KG1 (cell line): ENCODE measurements at places on chromosomes 12 and 14.
A peak's percentile ranks its signal among the peaks of the same experiment; 100 is the strongest.

- DNase-seq, result no peak
Measured at GRCh38 chr12:115147916-115148315, 463.9 kb upstream of the TBX3 start.

GRCh38 chr14:96693252-96693820 is 103.8 kb upstream of the VRK1 start:
- DNase-seq, result no peak

DNA sequence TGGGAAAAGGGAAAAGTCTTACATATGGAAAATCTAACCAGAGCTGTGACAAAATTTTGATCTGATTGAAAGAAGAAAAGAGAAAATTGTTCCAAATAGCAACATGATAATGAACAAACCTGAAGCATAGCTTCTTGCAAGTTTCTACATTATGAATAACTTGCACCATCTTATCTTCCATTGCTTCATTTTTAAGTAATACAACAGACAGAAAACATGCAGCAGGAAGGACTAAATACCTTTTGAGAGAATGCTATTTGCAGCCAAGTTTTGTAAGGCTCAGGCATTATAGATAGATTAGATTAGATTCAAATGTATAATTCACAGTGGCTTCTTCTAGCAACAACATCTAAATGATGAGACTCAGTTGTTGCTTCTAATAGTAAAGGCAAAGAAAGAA is 441.4 kb downstream of the AEBP2 start:
- DNase-seq, result no peak

- DNase-seq, result no peak
Measured at GRCh38 chr12:131827961-131828534, at the start of gene MMP17. MMP17 (plus strand) TSS chr12:131828393; CDS start chr12:131828495, 102 bp downstream.

DNA sequence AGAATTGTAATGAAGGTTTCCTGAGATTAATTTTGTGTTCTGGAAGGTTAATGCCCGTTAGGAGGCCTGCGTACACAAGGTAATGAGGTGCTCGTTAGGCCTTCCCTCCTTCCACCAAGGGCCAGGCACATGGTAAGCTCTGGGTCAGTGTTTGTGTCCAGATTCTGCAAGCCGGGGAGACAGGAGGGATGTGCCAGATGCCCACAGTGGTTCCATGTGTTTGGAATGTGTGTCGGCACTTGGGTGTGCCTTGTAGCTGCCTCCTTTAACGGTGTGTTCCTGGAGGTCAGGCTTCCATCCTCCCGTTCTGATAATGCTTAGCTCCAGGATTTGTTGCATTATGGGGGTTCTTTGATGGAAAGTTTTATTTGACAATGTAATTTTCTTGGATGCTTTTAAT is 5.7 kb downstream of the TRAF3 start:
- no peak for DNase-seq

DNA sequence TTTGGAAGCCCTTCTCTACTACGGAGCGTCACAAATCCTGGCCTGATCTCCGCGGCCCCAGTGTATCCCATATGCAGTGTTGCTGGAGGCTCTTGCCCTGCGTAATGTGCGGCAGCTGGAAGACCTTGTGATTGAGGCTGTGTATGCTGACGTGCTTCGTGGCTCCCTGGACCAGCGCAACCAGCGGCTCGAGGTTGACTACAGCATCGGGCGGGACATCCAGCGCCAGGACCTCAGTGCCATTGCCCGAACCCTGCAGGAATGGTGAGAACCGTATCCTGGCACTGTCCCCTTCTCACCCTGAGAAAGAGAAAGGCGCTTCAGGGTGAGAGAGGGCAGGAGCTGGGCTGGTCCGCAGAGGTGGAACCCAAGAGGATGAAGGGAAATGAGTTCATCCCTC is 5.3 kb downstream of the COPS7A start:
- DNase-seq, result no peak

- DNase-seq, result no peak
Measured at GRCh38 chr14:33968722-33969121, 17.8 kb upstream of the EGLN3 start.

- DNase-seq, result no peak
Measured at GRCh38 chr12:50618864-50619609, 114.3 kb downstream of the DIP2B start.

- no peak for DNase-seq
Measured at GRCh38 chr12:101839324-101840283, 8.8 kb upstream of the GNPTAB start.

DNA sequence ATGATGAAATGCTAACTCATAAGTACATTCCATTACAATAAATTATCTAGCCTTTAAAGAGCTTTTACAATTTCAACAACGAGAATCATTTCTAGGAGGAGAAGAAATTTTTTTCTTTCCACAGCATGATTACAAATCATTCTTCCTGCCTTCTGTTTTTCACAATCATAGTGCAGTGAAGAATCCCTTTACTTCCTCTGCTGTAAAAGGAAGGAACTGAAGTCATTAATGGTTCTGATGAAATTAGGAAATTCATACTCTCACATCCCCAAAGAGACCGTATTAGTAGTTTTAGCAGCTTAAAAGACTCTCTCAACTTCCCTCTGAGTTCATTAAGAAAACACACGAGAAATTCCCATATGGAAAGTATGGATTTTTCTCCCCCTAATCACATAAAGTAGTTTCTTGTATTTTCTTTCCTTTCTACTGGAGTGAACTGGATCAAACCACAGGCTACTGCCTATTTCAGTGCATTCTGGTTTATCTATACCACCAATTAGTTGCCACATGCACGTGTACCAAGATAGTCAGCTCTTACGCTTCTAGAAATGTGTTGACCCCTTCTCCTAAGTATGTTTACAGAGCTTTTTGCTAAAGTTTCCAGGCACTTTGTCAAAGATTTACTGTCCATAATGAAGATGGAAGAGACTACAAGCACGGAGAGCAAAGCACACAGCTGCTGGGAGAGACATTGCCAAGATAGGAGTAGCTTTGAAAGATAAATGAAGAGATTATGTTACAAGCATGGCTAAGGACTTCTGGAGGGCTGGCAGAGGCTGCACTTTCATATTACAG is 58.9 kb upstream of the KITLG start:
- no peak for DNase-seq

- DNase-seq, result no peak
Measured at GRCh38 chr12:57765003-57765697, 1.7 kb downstream of the CYP27B1 start.

- no peak for DNase-seq
Measured at GRCh38 chr12:1373901-1374735, 220.3 kb downstream of the FBXL14 start.

DNA sequence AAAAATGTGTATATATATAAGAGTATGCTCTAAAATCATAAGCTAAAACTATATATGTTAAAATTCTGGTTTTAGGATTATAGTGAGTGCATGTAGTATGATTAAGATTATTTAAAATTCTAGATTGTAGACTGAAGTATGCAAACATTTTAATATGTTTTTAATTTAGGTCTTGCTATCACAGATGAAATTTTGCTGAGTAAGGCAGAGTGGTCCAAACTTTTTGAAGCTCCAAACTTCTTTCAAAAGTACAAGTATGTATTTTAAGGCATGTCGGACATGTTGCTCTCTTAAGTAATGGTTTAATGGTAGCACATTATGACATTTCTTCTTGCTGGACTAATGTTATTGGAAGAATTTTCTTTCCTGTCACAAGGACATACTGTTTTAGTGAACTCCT is 34.6 kb downstream of the PAPOLA start:
- no peak for DNase-seq

DNA sequence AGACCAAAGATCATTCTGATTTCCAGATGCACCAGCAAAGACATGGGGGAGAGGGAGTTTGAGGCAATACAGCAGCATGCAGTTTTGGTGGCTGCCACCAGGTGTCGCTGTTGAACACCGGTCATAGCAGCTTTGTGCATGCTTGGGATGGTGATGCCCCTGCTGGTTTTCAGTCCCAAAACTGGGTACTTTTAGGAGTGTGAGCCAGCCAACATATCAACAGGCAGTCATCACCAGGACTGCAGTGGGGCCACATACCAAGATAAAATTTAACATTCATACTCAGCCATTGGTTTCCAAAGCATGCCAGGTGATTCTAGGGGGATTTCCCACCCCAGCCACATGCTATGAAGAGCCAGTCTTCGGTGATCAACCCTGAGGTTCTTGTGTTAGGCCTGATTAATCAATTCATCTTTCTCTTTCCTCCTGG is 64.2 kb downstream of the PHETA1 start:
- peak; percentile 17 for DNase-seq

GRCh38 chr12:50021031-50021430 is 4.3 kb downstream of the RACGAP1 start:
- DNase-seq, result no peak

DNA sequence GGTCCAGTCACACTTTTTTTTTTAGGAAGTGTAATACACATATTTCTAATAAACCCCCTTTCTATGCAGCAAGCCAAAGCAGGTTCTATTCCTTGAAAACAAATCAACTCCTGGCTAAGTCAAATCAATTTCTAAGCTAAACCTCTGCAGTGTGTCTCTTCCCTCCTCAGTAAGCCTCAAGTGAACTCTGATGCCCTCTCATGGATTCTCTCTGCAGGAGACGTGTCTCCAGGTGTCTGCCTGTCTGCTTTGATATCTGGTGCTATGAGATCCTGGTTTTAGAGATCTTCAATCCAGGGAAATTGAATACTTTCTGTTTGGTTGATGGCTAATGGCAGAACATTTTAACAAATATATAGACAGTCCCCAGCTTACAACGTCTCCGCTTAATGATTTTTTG is 791.7 kb downstream of the AACS start:
- DNase-seq, result no peak

GRCh38 chr12:121222847-121223246 is 12.9 kb downstream of the P2RX4 start:
- no peak for DNase-seq

- DNase-seq, result no peak
Measured at GRCh38 chr12:49161092-49161795, 27.6 kb downstream of the TUBA1A start.

GRCh38 chr12:101773650-101774162 is 34.4 kb upstream of the SYCP3 start:
- peak; percentile 57 for DNase-seq

- no peak for DNase-seq
Measured at GRCh38 chr12:42846782-42847181, 257.2 kb upstream of the PRICKLE1 start.

DNA sequence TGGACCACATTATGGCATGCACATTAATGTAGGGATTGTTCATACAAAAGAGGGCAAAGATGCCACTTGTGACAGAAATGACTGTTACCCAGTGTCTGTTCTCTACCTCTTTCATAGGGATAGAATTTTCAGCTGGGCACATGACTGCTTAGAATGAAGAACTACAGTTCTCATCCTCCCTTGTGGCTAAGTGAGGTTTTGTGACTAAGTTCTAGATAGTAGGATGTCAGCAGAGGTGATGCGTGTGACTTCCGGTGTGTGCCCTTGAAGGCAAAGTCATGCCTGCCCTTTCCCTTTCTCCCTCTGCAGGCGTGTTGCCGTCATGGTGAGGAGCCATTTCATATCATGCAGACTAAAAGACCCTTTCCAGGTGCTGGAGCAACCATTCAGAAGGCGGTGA is 99.3 kb downstream of the CACNA1C start:
- no peak for DNase-seq

- DNase-seq, result no peak
Measured at GRCh38 chr12:101277443-101277842, 2.5 kb upstream of the UTP20 start.

DNA sequence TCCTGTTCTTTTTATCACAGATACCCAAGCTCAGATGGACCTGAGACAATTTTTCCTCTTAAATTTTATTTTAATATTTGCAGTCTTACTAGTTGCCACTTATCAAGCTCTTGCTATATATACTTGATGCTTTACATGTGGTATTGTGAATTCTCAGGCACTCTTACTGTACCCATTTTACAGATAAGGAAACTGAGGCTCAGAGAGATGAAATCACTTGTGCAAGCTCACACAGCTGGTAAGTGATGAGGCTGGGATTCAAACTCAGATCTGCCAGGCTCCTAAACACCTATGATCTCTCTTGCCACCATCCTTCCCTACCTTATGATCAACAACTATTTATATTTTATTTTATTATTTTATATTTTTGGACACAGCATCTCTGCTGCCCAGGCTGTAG is 133.0 kb upstream of the LHX5 start:
- DNase-seq, result no peak

DNA sequence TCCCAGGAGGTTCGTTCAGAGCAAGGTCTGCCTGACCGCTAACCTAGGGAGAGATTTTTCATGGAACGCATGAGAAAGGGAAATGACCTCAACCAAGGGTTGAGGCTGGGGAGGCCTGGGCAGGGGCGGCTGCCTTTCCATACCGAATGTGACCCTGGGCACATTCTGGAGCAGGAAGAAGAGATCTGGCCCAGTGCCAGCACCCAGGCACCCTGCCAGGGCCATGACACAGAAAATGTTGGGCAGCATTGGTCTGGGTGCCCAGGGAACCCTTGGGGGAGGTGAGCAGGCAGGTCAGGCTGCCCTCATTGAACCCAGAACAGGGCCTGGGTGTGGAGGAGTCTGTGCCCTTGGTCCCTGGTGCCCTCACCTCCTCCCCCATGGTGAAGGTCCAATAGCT is 106.8 kb downstream of the CALM1 start:
- no peak for DNase-seq

- DNase-seq, result no peak
Measured at GRCh38 chr12:1994429-1995143, 9.7 kb downstream of the DCP1B start.

DNA sequence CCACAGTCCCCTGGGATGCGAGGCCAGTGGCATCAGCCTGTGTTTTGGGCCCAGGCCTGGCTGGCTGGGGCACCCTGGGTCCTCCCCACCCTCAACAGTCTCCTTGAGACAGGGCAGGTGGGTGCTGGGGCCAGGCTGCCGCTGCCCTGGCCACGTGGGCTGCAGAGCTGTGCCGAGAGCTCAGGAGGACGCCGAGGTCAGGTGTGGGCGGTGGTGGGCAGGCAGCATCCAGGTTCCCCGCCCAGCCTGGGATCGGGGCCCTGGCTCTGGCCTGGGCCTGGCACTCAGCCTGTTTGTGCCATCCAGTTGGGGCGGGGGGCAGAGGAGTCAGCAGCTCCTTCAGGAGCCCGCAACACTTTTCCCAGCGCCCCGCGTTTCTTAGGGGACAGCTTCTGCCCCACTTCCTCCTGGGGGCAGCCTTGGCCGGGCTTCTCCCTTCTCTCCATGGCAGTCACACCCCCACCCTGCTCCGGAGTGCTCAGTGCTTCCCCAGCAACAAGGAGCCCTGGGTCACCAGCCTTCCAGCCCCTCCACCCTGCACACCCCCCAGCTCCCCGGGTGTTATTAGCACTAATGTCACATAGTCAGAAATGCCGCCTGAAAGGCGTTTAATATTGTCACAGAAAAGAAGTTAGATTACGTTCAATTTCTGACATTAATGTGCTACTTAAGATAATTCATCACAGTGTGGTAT is 30.8 kb downstream of the KIF26A start:
- DNase-seq, result no peak

- no peak for DNase-seq
Measured at GRCh38 chr14:92511453-92512238, 1.9 kb upstream of the RIN3 start.

- DNase-seq, result no peak
Measured at GRCh38 chr12:69579029-69579428, 6.2 kb upstream of the CCT2 start.

- DNase-seq, result no peak
Measured at GRCh38 chr12:64452559-64453329, 824 bp downstream of the TBK1 start.
